ENCODE measurements at places on chromosomes 4 and X.

GRCh38 chr4:96543346-96543745 lies 703.5 kb downstream of the PDHA2 start:
- no peak for DNase-seq

DNA sequence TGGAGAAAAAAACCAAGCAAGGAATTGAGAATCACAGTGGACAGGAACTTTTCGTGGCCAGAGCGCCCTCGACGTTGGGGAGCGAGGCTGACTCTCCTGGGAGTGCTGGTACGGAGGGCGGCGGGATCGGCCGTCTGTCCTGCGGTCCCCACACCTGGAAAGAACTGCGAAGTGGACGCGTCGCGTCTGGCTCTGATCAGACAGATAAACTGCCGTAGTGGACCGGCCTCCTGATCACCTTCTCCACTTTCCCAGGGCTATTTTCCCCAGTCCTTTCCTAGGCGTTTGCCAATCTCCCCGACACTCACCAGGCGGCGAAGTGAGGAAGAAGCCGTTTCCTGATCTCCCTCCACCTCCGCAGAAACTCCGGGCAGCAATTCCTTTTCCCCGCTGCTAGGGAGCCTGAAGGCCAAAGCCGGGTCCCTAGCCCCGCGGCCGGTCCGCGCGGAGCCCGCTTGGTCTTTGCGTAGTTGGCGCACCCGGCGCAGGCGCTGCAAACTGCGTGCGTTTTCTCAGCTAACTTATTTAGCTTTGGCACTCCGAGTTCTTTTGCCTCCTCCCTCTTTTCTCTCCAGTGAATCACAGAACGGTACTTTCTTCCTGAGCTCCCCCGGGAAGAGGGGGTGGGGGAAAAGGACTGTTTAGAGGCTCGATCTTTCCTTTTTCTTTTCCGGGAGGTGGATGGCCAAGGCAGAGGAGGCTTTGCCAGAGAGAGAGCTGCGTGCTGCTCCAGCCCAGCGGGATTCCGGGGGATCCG lies at the start of gene ARSJ:
ARSJ (minus strand) TSS at position 500 of the 757 bp plus-strand sequence. CDS start 813 bp downstream, outside the sequence.
- no peak for DNase-seq

DNA sequence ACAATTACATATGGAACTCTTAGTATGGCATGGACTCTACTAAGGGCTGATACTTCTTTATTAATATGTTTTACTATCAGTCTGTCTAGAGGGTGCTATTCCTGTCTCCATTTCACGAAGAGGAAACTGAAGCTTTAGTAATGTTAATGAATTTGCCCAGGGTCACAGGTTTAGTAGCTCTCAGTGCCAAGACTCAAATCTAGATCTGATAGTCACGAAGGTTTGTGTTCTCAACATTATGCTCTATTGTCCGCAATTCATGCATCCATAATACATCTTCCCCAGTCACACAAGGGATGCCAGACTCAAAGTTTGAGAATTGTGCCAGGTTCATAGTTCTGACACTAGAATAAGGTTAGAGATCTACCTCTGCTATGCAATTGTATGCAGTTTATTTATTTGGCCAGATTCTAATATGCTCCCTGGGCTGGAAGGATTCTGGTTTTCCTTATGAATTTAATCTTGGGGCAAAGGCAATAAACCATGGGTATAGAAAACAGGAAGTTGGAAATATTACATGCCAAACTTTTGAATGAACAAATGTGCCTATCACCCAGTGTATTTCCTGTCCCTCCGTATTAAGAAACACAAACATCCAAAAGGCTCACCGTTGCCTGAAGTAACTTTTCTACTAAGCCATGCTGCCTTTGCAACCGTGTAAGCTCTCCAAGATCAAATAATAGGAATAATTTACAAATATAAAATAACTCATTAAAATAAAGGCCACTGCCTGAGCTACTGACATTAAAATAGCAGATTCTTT lies 478.5 kb downstream of the INPP4B start:
- DNase-seq = no peak

DNA sequence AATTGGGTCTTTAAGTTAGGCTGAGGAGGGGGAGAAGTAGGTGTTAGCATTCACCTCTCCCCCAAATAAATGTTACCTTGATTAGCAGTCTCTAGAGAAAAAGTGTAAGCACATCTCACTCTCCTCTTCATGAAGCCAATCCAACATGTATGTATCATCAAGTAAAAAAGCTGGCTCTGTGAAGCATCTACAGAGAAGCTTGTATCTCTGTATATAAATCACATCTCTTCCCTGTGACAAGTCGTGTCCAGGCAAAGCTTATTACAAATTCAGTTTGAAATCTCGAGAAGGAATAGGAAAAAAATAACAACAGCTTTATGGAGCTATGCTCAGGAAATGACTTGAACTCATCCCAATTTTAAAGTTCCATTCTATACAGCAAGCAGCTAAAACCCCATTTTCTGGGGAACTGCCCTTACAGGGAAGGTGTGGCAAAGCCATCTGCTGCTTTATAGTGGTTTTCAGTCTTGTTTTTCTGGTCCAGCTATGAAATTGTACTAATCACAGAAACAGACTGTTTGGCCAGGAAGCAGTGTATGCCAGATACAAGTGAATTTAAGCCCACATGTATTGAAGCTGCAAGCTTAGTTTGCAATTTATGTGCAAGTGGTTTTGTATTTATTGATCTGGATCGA lies 313.3 kb upstream of the NOCT start:
- DNase-seq = no peak

DNA sequence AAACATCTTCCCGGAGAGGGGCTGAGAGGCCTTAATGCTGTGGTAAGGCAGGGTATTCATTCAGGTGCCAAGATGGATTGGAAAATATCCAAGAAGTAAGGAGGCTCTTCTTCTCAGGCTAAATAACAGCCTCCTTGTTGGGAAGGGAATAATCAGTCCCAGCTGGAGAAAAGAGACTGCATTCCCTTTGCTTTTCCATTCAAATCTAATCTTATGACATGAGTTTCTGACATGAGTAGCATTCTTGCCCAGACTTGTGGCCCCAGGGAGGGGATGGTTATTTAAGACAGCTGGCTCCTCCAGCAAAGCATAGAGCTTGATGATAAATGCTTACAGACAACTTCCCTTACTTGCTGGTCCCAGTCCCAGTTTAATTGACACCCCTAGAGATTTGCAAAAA lies 98.3 kb downstream of the DCLK2 start:
- peak; percentile 66 for DNase-seq

GRCh38 chr4:21697583-21697982 lies 251.0 kb downstream of the KCNIP4 start:
- DNase-seq = no peak

- no peak for DNase-seq
Measured at GRCh38 chr4:88528861-88529260, 5.3 kb upstream of the PYURF start.

- DNase-seq = no peak
Measured at GRCh38 chr4:87056881-87057280, 122.1 kb downstream of the AFF1 start.

- DNase-seq = no peak
Measured at GRCh38 chr4:6586715-6587325, 11.8 kb downstream of the MAN2B2 start.

GRCh38 chr4:8026453-8026852 lies 86.8 kb upstream of the AFAP1 start:
- DNase-seq = no peak

GRCh38 chrX:120446498-120446897 lies 22.6 kb downstream of the LAMP2 start:
- no peak for DNase-seq

- no peak for DNase-seq
Measured at GRCh38 chrX:134287346-134287745, 50.4 kb downstream of the CCDC160 start.

- no peak for DNase-seq
Measured at GRCh38 chr4:106231931-106232330, 84.1 kb downstream of the TBCK start.

- no peak for DNase-seq
Measured at GRCh38 chrX:11445540-11445939, 152.3 kb downstream of the AMELX start.

DNA sequence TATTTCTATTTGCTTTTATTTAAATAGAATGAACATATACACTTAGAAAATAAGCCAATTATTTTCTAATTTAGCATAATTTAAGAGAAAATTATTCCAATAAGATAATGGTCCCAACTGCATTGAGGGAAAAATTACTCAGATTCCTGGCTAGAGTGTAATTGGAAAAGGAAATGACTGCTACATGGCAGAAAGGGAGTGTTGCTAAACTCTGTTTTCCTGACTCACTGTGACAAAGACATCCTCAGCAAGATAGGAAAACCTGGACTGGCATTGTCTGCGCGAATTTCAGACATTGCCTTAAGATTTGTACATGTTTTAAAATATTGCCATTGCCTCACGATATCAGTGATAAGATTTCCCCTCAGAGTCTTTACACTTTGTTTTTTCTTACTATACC lies 8.2 kb downstream of the TNIP3 start:
- peak; percentile 68 for DNase-seq

GRCh38 chr4:131408102-131408501 lies 1741.0 kb upstream of the PCDH10 start:
- no peak for DNase-seq

DNA sequence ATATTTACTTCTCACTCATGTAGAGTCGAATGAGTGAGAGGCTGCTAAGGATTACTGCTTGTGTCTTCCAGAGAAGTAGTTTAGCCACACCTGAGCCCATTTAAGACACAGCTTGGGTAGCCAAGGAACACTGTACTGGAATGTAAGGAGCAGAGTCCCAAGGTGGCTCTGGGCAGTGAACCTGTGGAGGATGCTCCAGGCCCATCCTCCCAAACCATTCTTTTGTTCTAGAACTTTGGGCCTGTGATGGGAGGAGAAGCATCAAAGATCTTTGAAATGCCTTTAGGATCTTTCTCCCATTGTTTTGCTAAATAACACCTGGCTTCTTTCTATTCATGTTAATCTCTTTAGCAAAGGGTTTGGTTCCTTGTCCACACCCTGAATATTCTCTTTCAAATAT lies 162.2 kb downstream of the KLHL4 start:
- no peak for DNase-seq

- no peak for DNase-seq
Measured at GRCh38 chr4:94447754-94448411, 3.9 kb upstream of the PDLIM5 start.

GRCh38 chr4:76206222-76206942 lies 7.2 kb downstream of the SCARB2 start:
- no peak for DNase-seq

GRCh38 chrX:97637289-97637688 lies 753.6 kb downstream of the RPA4 start:
- DNase-seq = no peak

- DNase-seq = no peak
Measured at GRCh38 chr4:78311306-78311705, 240.3 kb upstream of the ANXA3 start.

- no peak for DNase-seq
Measured at GRCh38 chr4:158111241-158111640, 61.6 kb downstream of the GASK1B start.

GRCh38 chrX:68684291-68684918 lies 36.9 kb downstream of the STARD8 start:
- DNase-seq = no peak

GRCh38 chrX:131671735-131672134 lies 127.9 kb downstream of the OR13H1 start:
- no peak for DNase-seq

- DNase-seq = peak; percentile 78
Measured at GRCh38 chr4:89469930-89470375, 162.4 kb upstream of the GPRIN3 start.

GRCh38 chr4:108116423-108117168 lies 52.1 kb downstream of the LEF1 start:
- no peak for DNase-seq

- no peak for DNase-seq
Measured at GRCh38 chr4:119261986-119262385, 49.5 kb downstream of the USP53 start.

GRCh38 chrX:11040405-11040804 lies 70.7 kb upstream of the HCCS start:
- no peak for DNase-seq

DNA sequence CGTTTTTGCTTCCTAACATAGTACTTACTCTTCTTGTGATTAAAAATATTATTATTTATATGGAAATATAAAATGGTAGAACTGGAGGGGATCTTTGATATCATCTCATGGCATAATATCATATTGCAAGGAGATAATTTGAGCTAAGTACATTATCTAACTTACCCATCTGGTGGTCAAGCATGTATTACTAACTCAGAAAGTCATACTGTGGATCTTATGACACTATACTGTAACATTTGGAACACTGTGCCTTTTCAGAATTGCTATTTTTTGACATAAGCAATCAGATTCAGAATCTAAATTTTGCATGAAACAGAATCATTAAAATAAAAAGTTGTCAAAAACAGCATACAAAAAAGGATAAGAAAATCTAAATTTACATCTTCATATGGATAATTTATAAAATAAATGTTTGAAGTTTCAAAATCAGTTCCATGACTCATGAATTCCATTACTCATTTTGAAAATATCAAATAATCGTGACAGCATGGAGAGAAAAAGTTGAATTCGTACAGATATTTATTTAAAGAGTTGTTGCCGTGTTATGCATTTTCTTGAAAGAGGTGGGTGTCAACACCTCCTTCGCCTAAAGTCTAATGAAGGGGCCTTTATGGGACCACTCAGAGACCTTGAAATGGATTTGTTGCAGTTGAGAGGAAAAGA lies 928.1 kb downstream of the PDHA2 start:
- DNase-seq = no peak
